ENCODE measurements at places on chromosomes 5 and 9.

DNA sequence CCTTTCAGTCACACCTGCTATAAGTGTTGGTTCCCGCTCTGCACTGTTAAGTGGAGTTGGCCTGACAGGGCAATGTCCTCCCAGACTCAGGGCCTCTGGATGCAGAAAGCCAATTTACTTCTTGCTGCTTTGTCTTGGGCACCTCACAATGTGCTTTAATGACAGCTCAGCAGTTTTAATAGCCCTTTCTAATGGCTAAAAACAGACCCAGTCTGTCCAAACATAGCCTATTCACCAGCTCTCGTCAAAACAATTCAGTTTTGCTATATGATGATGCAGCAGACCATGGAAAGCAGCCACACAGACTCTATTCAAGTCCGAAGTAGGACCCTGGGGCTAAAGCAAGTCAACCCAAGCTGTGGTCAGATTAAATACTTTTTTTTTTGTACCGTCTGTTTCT is 529.1 kb upstream of the SEMA6A start:
- peak; percentile 11 for DNase-seq

GRCh38 chr9:123049589-123050222 is 16.2 kb downstream of the GPR21 start:
- DNase-seq: no peak

GRCh38 chr9:87481890-87482855 is 15.5 kb upstream of the DAPK1 start:
- DNase-seq: no peak

GRCh38 chr5:176540476-176540899 is 3.3 kb upstream of the RNF44 start:
- no peak for DNase-seq

DNA sequence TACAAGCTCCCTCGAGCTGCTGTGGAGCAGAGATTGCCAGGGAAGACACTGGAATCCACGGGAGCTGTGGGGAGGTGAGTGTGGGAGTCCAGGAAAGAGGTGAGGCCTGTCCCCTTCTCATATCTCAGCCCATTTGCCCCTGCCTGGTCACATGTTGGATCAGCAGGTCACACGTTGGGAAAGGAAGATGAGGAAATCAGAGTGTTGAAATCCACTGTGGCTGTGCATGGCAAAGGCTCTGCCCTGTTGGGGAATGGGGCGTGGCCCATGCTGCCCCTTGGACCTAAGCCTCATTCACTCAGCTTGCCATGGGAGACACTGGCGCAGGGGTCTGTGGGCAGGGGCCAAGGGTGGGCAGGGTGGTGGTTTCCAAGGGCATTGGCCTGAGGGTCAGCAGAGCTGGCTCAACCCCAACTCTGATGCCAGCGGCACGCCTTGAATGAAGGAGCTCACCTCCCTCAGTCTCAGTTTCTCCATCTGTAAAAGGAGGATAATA is 85.4 kb upstream of the CPEB4 start:
- no peak for DNase-seq

DNA sequence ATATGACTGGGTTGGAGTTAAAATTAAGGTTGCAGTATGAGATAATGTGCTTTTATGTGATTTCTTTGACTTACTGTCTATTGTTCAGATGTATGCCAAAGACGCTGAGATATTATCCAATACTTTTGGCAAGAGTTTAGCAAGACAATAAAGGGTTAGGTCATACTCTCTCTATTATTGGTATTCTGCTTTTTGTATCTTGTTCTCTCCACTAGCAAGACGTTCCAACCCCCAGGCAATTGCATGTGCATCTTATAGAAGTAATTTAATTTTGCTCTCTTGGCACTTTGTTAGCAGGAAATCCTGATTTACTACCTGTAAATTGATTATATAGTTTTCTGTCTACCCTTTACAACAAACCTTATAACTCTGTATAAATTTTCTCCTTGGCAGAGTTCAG is 1093.6 kb downstream of the CDH9 start:
- DNase-seq: no peak
